ENCODE measurements at places on chromosomes 7 and 10.

- DNase-seq = no peak
These were observed 24.6 kb downstream of the NAMPT start for GRCh38 chr7:106260136-106260561.

DNA sequence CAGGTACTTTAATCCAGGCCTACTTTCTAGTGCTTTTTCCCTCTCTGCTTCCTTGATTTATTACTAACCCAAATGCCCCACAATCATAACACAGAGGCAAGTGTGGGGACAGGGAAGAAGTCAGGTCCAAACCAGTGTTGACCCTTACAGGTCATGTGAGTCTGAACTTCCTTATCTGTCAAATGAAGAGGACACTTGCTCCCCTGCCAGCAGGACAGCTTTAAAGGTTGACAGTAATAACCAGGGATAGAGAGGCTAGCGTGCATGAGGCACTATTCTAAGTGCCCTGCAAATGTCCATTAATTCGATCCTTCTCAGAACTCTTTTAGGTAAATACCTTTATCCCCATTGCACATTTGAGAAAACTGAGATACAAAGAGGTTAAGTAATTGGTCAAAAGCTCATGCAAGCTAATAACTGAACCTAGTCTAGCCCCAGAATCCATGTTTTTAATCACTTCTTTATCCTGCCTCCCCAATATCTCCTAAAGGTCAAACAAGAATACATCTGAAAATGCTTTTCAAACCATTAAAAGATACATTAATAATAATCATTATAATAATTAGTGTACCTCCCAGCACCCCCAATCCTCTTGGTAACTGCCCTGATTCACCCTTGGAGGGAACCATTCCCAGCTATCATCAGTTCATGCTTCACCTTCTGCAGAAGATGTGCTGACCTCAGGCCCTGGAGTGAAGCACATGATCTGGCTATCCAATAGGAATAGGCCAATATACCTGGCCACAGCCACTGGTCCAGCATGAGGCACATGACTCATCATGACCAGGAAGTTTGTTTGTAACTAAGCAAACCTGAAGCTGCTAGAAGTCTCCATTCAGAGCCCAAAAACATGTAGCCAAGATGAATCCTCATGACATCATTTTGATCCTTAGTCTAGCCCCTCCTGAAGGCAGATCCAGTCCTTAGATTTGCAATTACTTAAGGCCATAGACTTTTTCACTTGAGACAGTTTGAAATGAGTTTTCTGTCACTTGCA is 40.7 kb downstream of the SGMS1 start:
- DNase-seq = no peak

GRCh38 chr7:92880212-92881090 is 44.1 kb upstream of the CDK6 start:
- peak; percentile 4 for DNase-seq

DNA sequence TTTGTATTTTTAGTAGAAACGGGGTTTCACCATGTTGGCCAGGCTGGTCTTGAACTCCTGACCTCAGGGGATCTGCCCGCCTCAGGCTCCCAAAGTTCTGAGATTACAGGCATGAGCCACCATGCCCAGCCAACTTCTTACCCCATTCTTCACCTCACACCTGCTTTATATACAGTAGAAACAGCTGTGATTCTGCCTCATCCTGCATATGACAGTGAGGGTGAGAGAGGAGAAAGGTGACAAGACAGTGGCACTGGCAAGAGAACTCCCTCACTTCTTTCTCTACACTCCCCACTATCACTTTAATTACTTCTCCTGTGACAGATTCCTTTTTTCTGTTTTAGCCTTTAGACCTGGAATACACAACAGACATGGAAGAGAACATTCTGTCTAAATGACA is 61.8 kb upstream of the CAPZA2 start:
- DNase-seq = no peak

DNA sequence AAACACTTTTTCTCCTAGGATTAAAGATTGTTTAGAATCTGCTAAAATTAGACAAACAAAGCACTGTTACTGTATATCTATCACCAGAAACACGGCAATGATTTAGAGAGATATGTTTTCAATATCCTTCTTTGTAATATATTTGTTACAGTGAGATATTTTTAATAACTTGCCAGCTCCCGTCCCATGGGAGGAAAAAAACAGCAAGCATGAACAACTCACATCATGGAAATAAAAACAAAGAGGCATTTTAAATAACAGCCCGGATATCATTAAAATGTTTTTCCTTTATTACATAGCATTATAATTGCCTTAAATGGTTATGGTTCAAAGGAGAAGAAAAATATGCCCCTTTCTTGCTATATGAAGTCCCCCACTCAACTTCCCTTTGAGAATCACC is 272.1 kb downstream of the BMPER start:
- no peak for DNase-seq

GRCh38 chr7:1693991-1694524 is 24.0 kb downstream of the ELFN1 start:
- no peak for DNase-seq

GRCh38 chr10:77309509-77309908 is 328.1 kb downstream of the KCNMA1 start:
- DNase-seq = no peak

- DNase-seq = peak; percentile 21
These were observed 12.3 kb downstream of the OGDH start for GRCh38 chr7:44618753-44619152.

GRCh38 chr10:109374215-109374614 is 549.1 kb downstream of the XPNPEP1 start:
- no peak for DNase-seq

DNA sequence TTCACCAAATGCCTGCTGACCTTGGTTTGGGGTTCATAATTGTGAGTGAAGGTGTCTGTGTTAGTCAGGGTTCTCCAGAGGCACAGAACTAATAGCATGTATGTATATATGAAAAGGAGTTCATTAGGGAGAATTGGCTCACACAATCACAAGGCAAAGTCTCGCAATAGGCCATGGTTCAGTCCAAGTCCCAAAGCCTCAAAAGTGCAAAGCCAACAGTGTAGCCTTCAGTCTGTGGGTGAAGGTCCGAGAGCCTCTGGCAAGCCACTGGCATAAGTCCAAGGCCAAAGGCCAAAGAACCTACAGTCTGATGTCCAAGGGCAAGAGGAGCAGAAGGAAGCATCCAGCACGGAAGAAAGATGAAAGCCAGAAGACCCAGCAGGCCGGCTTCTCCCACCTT is 257.6 kb upstream of the SHH start:
- no peak for DNase-seq

DNA sequence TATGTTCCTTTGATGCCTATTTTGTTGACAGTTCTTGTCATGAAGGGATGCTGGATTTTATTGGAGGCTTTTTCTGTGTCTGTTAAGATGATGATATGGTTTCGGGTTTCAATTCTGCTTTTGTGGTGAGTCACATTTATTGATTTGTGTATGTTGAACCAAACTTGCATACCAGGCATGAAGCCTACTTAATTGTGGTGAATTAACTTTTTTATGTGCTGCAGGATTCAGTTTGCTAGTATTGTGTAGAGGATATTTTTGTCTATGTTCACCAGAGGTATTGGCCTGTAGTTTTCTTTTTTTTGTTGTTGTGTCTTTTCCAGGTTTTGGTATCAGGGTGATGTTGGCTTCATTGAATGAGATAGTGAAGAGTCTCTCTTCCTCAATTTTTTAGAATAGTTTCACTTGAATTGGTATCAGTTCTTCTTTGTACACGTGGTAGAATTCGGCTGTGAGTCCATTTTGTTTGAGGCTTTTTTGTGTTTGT is 345.9 kb downstream of the KIF20B start:
- peak; percentile 13 for DNase-seq

- DNase-seq = no peak
These were observed 200.3 kb downstream of the BUB3 start for GRCh38 chr10:123354521-123354920.

- no peak for DNase-seq
These were observed at the start of gene CH25H for GRCh38 chr10:89207181-89207800. Gene CH25H, minus strand, starts transcription at chr10:89207317. Its CDS starts 25 bp downstream, at chr10:89207292.

GRCh38 chr7:36473454-36474282 is 84.0 kb downstream of the ANLN start:
- peak; percentile 31 for DNase-seq

DNA sequence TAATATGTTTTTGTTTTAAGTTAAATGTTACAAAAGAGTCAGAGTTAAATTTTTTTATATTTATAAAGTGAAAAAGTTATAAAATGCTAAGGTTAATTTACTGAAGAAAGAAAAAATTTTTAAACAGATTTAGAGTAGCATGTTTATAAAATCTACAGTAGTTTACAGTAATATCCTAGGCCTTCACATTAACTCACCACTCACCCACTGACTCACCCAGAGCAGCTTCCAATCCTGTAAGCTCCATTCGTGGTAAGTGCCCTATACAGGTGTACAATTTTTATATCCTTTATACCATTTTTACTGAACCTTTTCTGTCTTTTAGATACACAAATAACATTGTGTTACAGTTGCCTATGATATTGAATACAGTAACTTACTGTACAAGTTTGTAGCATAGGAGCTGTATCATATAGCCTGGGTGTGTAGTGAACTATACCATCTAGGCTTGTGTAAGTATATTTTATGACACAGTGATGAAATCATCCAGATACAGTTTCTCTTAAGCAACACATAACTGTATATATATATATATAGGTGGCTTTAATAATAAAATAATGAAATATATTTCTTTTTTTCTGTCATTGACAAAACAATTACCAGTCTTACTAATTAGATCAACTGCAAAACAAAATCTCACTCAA is 79.6 kb downstream of the PTEN start:
- DNase-seq = no peak

DNA sequence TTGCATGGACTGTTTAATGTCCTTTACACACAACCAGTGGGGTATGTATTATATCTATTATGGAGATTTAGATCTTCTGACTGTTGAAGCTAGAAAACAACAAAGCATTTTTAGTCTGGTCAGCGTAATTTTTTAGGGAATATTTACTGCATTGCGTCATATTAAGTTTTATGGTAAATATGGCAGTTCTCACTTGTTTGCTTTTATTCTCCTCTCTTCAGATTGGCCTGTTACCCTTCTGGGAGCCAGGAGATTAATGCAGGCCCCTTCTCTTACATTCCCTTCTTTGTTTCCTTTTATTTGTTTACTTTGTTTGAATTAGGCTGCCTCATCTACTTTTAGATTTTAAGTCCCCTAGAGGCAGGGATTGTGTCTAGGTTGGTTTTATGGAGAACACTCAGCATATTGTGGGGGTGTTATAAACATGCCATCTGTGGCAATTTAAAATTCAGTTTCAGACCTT is 13.8 kb downstream of the UBE2D1 start:
- DNase-seq = no peak

DNA sequence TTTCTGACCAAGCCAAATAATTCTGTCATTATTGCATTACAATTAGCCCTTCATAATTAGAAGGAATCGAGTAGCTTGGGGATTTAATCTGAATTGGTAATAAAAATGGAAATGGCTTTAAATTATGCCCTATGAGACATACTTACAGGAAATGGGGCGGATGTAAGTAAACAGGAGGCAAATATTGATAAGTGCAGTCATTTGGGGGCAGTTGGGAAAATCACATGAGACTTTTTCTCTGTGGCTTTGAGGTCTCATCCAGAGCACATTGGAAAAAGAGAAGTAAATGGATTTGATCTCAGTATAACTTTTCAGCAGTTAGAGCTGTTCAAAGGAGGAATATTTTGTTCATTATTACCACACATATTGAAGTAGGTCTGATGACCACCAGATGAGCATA is 307.8 kb upstream of the POM121L12 start:
- no peak for DNase-seq

GRCh38 chr7:78528964-78529363 is 730.4 kb downstream of the PHTF2 start:
- no peak for DNase-seq

DNA sequence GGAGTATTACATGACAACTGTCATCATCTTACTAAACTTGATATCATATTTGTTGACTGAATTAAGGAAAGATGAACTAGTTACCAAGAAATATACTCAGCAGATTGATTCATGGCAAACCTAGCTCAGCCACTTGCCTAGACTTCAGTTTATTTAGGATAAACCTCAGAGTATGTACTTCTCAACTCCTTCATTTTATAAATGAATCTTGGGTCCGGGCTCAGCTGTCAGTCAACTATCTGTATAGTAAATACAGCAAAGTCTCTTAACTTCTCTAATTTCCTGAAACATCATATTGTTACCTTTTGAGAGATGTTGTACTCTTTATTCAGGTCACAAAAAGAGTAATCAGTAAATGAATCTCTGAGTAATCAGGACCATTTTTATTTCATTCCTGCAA is 211.0 kb upstream of the KLF14 start:
- no peak for DNase-seq

GRCh38 chr7:55593515-55594318 is 21.4 kb upstream of the VOPP1 start:
- DNase-seq = peak; percentile 54

DNA sequence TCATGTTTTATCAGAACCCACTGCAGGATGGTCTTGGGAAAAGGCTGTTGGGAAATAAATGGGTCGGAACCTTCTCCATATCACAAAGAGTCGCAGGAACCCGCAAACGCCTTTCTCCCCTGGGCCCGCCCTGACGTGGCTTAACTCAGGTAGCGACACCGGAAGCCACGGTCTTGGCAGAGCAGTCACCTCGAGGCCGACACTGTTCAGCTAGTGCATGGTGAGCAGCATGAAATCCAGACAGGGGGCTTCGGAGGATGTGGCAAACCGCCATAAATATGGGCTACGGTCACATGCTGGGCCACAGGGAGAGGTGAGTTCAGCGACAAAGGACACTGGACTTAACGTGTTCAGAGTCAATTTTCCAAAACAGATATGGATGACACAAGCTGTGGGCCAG is 421.9 kb downstream of the PTPRN2 start:
- DNase-seq = no peak

DNA sequence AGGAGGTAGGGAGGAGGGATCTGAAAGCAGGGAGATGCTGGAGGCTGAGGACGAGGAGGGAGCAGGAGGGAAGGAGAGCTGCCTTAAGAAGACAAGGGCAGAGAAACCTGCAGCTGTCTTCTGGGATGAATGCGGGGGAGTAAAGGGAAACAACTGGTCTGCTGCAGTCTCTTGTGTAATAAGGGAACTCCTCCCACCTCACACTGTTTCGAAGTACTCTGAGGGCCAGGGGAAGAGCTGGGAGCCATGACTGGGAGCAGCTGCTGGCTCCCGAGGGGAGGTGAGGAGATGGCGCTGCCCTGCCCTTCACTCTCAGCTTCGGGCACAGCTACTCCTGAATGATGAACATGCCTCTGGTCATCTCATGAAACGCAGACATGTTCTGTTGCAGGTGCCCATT is 65.1 kb downstream of the CLEC2L start:
- DNase-seq = no peak

- DNase-seq = no peak
These were observed 427.5 kb downstream of the ADRA2A start for GRCh38 chr10:111504376-111504775.

DNA sequence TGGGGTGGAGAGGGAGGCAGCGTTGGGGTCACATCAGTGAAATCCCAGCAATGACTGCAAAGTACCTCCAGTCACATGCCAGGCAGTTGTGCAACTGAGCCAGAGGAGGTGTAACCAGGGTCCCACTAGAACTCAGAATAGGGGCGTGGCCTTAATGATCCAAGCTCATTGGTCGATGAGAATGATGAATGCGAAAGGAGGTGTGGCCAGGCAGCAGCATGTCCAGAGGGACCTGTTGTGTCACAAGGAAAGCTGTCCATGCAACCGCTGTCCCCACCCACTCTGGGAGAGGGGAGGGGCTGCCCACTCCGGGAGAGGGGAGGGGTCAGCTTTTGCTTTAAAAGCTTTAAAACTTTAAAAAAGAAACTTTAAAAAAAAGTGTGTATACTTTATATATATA is 25.3 kb upstream of the MTPAP start:
- no peak for DNase-seq

- DNase-seq = no peak
These were observed 525 bp downstream of the UBE2D4 start for GRCh38 chr7:43926798-43927123.
